Activated T-cell treated with anti-CD3 and anti-CD28 coated beads, Interleukin-2, amount 50 U/mL, for 4 hours (primary cell): ENCODE measurements at places on chromosomes 6 and 20. TPM values are rescaled to one million over a fixed set of nuclear protein-coding genes. Genes with fewer than 3 reads are reported as not detected.

The C6orf15 gene
- not detected for total RNA-seq

The PDE10A gene
- 0.03 TPM for total RNA-seq

The SUPT3H gene
- 15.7 TPM for total RNA-seq

The HLA-DRA gene
- total RNA-seq: 14.2 TPM

The MTFR2 gene
- total RNA-seq: 13.4 TPM
